CD4-positive, alpha-beta T cell treated with Interleukin-10 for 1 hour (primary cell): ENCODE measurements at places on chromosomes 3 and 15.

DNA sequence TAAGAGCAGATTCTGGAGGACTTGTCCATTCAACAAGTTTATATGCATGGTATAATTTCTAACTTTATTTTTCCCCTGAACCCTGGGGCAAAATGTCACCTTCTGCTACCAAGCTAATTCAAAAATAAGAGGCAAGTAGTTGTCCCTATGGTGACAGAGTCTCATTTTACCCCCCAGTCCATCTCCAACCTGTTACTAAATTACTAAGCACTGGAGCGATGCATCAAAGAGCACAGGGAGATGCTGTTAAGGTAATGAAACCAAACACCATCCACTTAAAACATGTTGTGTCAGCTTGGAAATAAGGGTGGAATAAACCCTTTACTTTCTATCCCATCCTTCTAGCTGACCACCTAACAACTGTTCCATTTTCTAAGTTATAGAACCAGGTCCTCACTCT lies 417.4 kb upstream of the ATP11B start:
- no peak for DNase-seq

DNA sequence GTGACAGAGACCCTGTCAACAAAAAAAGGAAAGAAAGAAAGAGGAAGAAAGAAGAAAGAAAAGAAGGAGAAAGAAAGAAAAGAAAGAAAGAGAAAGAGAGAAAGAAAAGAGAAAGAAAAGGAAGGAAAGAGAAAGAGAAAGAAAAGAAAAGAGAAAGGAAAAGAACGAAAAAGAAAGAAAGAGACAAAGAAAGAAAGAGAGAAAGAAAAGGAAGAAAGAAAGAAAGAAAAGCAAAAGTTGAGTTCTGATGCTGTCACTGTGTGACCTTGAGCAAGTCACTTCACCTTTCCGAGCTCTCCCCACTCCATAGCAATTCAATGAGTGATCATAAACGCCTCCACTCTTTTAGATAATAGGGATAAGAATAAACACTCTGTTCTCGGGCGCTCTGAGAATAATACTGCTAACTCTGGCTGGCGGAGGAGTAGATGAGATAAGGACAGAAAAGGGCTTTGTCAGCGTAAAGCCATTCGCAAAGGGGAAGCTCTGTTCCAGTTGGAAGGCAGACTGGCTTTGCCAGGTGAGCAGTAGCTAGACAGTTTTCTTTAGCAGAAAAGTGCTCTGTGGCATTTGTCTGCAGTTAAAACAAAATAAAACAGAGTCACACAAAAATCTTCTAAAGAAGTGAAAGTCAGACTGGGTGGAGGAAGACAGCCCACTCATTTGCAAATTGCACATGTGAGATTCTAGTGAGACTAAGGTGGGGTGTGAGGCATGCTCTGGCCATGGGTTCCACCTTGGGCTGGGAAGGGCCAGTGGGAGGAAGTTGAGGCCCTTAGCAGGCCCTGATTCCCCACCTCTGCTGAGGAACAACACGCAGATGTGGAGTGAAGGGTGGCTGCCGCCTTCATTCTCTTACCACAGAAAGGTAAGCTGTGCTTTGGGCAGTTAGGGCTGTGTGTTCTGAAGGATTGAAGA lies 9.6 kb upstream of the FLNB start:
- DNase-seq = no peak

DNA sequence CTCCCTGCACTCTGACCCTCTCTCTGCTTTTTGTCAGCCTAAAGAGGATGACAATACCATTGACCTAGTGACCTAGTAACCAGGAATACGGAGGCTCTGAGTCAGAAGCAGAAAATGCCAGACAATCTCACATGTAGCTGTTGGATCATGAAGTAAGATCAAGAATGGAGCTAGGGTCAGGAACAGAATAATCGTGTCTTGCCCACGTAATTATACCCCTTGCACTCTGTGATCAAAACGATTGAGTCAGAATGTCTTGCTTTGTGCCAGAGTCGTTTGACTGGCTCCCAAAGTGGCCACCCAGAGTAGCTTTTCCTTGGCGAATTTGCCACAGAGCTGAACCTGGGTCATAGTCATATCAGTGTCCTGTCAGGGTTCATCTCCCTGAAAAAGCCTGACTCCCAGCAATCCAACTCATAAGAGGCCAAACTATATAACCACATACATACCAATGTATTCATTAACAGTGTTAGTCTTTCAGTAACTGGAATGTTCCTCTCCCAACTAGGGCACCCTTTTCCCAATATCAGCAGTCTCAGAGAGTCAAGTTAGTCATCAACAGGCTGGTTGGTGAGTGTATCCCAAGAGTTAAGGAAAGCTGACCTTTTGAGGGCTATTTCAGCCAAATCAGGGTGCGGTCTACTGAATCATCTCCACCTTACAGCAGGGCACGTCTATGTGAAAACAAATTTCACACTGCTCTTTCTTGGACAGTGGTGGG lies 5.0 kb upstream of the CDV3 start:
- no peak for DNase-seq

- DNase-seq = no peak
Measured at GRCh38 chr15:59166601-59167265, 39.9 kb upstream of the LDHAL6B start.

- DNase-seq = no peak
Measured at GRCh38 chr3:150607267-150608065, 4.3 kb downstream of the SELENOT start.
